ENCODE measurements at places on chromosomes 1 and 21.
A peak's percentile ranks its signal among the peaks of the same experiment; 100 is the strongest.

- no peak for DNase-seq
Observed at GRCh38 chr1:87549738-87550137, 221.1 kb downstream of the LMO4 start.

DNA sequence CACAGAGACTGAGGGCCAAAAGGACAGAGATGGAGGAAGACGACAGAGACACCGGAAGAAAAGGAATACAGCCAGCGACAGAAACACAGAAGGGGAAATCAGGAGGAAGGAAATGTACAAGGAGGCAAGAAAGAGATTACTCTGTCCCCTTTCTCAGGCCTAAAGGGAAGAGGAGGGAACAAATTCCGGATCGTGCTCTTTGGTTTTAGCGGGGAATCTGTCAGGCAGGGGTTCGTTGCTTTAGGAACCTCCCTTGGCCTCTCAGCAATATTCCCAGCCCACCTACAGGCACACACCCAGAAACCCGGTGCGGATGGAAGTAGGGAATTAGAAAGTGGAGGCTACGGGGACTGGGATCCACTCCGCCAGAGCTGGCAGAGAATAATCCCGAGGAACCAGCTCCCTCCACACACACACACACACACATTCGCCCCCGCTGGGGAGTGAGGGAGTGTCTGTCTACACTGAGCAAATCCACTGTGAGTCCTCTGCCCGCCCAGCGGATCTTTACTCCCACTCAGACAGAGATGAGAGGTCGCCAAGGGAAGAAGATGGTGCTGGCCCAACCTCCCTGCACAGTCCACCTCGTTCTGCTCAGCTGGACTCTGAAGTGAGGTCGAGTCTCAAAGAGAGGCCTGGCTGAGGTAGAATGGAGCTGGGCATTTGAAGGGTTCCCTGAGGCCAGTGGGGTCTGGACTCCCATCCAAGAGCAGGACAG, 5.7 kb downstream of the TAL1 start:
- no peak for DNase-seq

- no peak for DNase-seq
Observed at GRCh38 chr1:243903895-243904294, 53.9 kb upstream of the AKT3 start.

GRCh38 chr1:230103306-230104173, 36.5 kb downstream of the GALNT2 start:
- DNase-seq = no peak

- DNase-seq = no peak
Observed at GRCh38 chr1:194705123-194705854, 1518.9 kb upstream of the B3GALT2 start.

DNA sequence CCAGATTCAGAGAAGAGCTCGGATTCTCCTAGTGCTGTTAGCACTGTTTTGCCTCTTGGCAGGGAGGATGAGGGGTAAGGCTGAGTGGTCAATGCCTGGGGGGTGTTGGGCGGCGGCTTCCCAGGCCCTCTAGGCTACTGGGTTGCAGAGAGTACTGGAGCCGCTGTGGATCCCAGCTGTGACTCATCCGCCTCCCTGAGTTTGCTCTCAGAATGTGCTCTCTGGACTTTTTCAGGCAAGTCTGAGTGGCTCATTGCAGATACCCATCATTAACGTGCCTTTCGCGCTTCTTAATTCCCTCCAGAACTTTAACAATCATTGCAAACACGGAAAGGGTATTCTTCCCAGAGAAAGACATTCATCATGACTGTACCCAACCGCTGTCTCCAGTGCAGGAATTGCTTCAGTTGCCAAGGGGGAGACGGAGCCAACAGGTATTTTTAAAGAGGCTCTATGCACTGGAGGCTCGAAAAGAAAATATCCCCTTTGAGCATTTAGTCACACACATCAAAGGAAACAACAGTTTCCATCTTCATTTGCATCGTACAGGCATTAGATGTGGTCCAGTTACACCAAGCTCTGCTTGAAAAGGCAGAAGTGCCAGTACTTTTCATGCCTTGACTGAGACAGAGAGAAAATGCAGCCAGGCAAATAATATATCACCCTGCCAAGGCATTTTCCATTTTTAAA, 14.4 kb upstream of the CAMTA1 start:
- no peak for DNase-seq

- DNase-seq = no peak
Observed at GRCh38 chr1:55355549-55355948, 140.4 kb upstream of the USP24 start.

DNA sequence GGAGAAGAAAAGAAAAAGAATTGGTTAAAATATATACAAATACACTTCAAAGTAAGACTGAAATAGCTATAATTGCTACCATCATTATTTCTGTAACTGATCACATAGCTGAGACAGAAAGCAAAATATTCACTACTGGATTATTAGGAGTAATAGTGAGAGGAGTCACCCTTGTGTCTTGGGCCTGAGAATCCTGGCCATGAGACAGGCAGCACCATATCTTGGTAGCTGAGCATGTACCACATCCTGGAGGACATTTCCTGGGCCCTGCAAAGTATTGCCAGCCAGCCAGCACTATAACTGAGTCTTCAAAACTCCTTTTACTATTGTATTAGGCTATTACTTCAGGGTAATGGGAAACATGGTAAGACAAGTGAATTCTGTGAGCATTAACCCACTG, 63.5 kb downstream of the C1orf185 start:
- no peak for DNase-seq

DNA sequence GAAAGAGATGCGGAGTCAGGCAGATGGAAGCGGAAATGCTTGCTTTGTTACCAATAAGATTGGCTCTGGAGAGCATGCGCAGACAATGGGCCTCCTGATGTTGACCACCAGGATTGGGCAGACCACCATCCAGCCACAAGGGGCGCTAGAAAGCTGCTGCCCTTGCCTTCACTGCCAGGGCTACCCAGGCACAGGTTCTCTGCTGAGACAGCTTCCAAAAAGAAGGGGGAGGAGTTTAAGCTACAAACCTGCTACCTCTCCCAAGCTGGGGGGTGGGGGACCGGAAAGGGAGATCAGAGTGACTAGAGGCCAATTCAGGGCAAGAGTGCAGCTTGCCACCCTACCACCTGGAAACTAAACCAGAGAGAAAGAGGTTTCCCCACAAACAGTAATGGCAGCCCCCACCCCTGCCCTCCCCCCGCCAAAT, 369.7 kb downstream of the RRAGC start:
- peak; percentile 3 for DNase-seq

Data from CD4-positive, alpha-beta memory T cell (primary cell).